ENCODE measurements at places on chromosomes 2 and 18.

GRCh38 chr2:120396861-120397811, 51.2 kb downstream of the INHBB start:
- DNase-seq, result no peak

- no peak for DNase-seq
These were observed 221.5 kb upstream of the SLC35G4 start for GRCh38 chr18:11387880-11388279.

DNA sequence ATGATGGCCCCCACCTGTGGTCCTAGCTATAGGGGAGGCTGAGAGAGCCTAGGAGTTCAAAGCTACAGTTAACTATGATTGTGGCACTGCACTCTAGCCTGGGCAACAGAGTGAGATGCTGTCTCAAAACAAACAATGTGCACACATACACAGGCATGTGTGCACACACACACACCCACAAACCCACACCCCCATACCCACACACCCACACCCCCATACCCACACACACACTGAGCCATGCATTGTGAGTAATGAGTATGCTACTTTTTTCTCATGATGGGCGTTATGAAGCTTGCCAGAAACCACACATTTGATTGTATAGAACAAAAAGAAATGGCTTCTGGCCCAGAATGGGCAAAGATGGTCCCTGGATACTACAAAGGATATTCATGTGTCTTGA, 691.1 kb downstream of the SLC4A3 start:
- no peak for DNase-seq

DNA sequence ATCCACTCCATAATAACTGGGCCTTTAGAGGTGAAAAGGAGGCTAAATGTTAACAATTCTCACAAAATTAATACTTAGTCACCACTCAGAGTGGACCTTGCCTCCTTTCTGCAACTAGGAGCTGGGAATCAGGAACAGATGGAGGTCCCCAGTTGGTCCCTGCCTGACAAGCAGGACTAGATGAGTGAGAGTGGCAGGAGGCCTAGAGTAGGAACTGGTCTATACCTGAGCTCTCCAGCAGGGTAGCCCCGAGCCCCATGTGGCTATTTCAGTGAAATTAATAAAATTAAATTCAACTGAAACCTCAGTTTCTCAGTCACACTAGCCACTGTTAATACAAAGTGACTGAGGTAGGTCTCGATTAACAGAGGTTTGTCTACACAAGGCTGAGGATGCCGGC, 150.5 kb downstream of the MYO5B start:
- no peak for DNase-seq

GRCh38 chr18:57806978-57807285, 3.8 kb upstream of the ATP8B1 start:
- no peak for DNase-seq

DNA sequence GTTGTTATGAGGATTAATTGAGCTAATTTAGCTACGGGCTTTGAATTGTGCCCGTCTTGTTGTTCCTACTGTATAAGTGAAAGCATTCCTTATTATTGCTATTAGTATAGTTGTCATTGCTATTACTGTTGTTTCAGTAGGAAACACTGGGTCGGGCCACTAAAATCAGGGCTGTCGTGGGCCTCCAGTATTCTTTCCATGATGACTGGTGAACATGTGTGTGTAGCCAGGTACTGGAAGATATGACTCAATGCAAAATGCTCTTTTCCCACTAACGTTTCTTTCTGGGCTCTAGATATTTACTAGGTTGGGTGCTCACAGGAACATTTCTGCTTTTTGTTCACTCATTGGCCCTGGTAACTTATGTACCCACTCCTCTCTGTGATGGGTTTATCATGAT, 4.9 kb downstream of the TTL start:
- DNase-seq, result no peak

DNA sequence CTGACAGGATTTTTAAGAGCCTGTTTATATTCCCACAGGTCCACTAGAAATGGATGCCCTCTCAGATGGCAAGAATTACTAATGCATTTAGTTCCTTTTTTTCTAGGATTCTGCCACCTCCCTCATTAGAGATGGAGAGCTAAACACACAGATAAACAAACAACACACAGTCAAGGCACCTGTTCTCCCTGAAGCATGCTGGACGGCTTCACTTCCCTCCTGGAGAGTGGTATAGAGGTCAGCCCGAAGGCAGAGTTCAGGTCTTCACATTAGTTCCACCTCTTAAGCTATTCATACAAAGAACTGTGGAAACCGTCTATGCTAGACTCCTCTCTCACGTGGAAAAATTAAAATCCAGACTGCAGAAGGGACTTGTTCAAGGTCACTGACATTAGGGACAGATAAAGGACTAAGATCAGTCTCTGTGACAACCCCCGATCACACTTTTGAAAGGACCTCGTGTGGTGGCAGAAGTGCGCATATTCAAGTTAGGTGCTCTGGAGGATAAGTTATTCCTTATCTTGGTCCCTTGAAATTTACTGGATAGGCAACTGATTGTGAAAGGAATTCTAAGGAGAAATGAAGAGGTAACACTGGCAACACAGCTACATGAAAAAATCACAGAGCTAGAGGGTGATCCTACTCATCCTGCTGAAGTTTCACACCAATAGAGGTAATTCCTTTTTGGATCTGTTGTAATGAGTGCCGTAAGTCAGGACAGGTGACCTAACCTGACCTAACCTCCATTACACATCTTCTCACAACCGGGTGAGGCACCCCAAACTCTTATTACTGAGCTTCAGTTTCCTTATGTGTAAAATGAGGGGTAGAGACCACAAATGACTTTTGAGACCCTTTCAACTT, 75.1 kb downstream of the SPRED2 start:
- DNase-seq, result no peak

GRCh38 chr2:113198048-113198789, 24.4 kb downstream of the PSD4 start:
- no peak for DNase-seq
